Activated CD4-positive, alpha-beta T cell treated with anti-CD3 and anti-CD28 coated beads for 36 hours (primary cell): ENCODE measurements at places on chromosomes 11 and 22. TPM values are rescaled to one million over a fixed set of nuclear protein-coding genes. Genes with fewer than 3 reads are reported as not detected.

DNA sequence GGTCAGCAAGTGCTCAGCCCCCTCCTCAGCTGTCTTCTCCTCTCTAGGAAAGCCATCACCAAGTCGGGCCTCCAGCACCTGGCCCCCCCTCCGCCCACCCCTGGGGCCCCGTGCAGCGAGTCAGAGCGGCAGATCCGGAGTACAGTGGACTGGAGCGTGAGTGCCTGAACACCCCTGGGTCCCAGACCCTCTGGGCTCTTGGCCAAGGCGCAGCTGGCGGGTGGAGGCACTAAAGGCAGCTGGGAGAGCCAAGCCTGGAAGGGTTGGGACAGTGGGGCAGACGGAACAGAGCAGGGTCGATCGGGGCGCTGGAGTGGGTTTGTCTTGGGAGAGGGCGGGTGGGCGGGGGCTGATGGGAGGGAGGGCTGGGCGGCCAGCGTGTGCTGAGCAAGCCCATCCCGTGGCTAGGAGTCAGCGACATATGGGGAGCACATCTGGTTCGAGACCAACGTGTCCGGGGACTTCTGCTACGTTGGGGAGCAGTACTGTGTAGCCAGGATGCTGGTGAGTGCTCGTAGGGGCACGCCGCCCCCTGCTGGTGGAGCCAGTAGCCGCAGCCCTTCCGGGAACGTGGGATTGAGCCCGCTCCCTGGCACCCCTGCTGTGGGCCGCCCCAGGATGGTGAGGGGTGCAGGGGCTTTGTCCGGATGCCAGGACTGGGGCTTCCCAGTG is 14.1 kb upstream of the MDK start:
- DNase-seq, result peak; percentile 87

GRCh38 chr11:20203831-20204230 is 43.6 kb upstream of the DBX1 start:
- DNase-seq, result no peak

DNA sequence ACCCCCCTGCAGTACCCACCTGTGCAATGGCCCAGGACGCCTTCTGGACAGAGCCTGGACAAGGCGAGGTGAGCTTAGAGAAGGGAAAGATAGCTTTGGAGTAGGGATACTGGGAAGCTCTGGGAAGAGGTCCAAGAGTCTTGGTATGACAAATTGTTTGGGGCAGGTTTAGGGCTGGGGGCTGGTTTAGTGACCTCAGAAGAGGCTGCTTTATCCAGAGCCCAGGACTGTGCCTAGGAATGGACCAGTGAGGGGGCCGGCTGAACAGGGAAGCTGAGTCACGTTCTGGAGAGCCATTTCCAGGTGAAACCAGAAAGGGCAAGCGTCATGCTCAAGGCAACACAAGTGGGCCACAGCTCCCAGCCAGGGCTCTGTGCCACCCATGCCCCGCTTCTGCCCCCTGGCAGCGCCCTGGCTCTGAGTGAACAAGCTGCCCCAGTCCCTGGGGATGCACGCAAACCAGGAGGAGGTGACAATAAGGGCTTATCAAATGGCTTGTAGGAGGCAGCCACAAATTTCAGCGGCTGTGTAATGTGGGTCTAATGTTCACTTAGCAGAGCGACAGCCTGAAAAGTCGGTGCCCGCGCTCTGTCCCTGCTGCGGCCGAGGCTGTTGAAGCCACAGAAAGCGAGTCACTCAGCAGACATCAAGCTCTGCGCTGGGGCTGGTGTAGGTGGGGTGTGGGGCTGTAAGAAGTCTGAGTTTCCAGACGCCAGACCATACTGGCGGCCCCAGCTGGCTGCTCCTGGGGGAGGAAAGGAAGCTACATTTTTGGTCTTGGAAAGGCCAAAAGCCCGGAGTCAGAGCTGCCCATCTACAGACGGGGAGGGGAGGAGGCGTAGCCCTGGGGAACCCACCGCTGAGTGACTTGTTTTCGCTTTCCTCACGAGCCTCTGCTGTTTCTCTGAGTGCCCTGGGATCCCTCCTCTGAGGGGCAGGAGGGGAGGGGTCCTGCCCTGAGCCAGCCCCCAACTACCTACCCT is 18.3 kb upstream of the SYT7 start:
- DNase-seq, result no peak

DNA sequence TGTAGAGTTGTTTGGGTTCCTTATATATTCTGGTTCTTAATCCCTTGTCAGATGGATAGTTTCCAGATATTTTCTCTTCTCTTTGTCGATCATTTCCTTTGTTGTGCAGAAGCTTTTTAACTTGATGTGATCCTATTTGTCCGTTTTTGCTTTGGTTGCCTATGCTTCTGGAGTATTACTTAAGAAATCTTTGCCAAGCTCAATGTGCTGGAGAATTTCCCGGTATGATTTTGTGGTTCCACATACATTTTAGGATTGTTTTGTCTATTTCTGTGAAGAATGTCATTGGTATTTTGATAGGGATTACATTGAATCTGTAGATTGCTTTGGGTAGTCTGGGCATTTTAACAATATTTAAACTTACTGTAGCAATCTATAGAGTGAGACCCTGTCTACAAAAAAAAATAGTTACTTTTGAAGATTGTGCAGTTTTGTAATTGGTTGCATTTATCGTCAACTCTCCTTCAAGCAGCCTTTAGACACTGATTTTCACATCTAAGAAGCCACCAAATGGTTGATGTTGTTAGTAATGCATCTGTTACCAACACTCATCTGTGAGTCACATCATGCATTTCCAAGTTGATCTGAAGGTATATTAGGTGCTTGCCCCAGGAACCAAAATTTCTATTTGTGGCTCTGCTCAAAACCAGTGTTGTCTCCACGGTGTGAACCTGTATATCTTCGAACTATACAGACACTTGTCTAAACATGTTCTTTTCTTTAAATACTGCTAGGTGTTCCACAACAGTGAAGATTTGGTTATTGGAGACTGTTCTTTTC is 21.4 kb downstream of the XRCC6 start:
- DNase-seq, result no peak

The APOL5 gene
- not detected for total RNA-seq

The ART1 gene
- not detected for total RNA-seq
